Mucosa of gallbladder (tissue), 1 donor: ENCODE measurements at places on chromosomes 6 and 20. TPM values are rescaled to one million over a fixed set of nuclear protein-coding genes. Genes with fewer than 3 reads are reported as not detected.
A peak's percentile ranks its signal among the peaks of the same experiment; 100 is the strongest.

- no peak for DNase-seq
Measured at GRCh38 chr6:96153775-96154174, 138.0 kb downstream of the FUT9 start.

GRCh38 chr6:78713564-78713963 lies 153.8 kb upstream of the IRAK1BP1 start:
- no peak for DNase-seq

GRCh38 chr20:11937230-11937629 lies 19.5 kb downstream of the BTBD3 start:
- no peak for DNase-seq

DNA sequence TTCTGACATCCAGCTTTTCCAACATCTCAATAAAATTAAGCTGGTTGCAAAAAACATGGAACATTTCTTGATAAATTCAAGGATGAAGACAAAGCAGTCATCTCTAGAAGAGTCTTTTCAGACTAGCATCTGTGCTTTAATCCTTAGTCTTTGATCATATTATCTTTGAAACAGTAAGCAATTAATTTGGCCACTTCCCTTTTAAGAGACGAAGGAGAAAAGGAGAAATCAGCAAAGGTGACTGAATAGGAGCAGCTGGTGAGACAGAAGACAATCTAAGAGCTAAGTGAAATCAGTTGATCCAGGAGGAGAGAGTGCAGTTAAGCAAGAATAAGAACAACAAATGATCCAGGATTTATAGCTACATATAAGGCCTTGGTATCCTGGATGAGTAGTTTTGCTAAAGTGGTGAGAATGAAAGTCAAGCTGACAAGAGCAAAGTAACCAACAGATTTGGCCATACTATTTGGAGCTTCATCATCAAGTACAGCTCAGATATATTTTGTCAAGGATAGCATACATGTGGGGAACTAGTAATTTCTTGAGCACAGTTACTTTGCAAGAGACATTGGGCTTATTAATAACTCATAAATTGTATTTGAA lies 215.5 kb downstream of the ADGB start:
- no peak for DNase-seq

DNA sequence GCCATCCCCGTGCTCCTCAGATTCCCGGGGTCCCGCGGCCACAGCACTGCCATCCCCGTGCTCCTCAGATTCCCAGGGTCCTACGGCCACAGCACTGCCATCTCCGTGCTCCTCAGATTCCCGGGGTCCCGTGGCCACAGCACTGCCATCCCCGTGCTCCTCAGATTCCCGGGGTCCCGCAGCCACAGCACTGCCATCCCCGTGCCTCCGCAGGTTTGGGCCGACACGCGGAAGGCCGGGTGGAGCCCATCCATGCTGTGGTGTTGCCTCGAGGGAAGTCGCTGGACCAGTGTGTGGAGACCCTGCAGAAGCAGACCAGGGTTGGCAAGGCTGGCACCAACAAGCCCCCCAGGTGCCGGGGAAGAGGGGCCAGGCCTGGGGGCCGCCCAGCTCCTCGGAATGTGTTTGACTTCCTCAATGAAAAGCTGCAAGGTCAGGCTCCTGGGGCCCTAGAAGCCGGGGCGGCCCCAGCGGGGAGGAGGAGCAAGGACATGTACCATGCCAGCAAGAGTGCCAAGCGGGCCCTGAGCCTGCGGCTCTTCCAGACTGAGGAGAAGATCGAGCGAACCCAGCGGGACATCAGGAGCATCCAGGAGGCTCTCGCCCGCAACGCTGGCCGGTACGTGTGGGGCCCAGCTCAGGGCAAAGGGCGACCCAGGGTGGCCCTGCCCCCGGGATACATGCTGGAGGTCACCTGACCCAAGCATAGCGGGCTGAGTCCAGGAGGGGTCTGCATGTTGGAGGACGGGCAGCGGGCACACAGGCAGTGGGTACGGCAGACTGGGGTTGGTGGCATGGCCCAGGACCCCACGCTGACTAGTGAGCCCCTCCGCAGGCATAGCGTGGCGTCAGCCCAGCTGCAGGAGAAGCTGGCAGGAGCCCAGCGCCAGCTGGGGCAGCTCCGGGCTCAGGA lies 1.3 kb upstream of the LIME1 start:
- DNase-seq, result no peak

DNA sequence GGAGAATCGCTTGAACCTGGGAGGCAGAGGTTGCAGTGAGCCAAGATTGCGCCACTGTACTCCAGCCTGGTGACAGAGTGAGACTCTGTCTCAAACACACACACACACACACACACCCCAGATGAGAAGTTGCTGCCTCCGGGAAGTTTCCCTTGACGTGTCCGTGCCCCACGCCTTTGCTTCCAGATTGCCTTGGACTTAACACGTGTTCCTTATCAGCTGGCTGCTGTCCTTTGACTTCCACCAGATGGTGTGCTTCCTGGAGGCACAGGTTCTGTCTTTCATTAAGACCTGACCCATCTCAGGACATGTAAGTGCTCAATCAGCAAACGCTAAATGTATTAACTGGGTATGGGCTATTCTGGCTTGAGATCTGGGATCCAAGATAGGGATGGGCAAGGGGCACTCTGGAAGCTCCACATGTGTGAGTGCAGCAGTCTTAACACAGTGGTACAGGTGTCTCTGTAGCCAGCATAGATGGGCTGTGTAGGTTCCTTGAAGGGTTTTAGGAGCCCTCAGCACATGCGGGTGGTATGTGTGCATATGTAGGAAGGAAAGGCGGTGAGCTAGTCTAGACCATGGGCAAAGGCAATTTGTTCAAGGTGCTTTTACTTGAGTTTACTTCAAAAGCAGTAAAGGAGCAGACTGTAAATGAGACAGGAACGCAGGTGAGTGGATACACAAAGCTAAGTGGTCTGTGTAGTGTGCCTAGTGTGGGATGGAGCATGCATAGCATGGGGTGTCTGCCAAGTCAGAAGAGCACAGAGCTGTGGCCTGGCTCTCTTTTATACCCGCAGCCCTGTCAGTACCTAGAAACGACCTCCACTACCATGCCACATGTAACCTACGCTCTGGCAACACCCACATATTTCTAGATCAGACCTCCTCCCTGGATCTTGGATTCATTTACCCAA lies 11.6 kb downstream of the PIGT start:
- peak; percentile 74 for DNase-seq

- no peak for DNase-seq
Measured at GRCh38 chr6:7859591-7859990, 51.0 kb downstream of the TXNDC5 start.

DNA sequence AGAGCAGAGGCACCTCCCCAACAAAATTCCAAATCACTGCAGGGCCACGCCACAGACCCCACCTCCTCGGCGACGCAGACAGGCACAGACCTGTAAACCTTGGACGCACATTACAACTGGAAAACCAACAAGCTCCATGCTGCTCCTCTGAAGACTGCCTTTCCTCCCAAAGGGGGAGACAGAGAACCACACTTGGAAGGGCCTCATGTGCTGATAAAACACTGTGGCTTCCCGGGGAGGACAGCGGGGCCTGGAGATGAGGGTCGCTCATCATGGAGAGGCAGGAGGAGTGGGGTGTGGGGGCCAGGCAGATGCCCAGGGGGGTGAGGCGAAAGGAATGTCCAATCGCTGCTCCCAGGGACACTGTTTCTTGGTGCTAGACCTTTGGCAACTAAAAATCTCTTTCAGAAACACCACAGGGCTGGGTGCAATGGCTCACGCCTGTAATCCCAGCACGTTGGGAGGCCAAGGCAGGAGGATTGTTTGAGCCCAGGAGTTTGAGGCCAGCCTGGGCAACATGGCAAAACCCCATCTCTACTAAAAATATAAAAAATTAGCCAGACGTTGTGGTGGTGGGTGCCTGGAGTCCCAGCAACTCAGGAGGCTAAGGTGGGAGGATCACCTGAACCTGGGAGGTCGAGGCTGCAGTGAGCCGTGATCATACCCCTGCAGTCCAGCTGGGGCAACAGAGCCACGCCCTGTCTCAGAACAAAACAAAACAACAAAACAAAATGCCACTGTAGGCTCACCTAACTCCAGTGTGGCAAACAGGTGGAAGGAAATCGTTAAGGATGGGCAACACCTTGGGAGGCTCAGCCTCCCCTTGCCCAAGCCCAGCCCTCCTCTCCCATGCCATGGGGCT lies 53.8 kb downstream of the ABHD12 start:
- DNase-seq, result no peak

GRCh38 chr6:149212892-149213801 lies 104.4 kb upstream of the TAB2 start:
- no peak for DNase-seq

DNA sequence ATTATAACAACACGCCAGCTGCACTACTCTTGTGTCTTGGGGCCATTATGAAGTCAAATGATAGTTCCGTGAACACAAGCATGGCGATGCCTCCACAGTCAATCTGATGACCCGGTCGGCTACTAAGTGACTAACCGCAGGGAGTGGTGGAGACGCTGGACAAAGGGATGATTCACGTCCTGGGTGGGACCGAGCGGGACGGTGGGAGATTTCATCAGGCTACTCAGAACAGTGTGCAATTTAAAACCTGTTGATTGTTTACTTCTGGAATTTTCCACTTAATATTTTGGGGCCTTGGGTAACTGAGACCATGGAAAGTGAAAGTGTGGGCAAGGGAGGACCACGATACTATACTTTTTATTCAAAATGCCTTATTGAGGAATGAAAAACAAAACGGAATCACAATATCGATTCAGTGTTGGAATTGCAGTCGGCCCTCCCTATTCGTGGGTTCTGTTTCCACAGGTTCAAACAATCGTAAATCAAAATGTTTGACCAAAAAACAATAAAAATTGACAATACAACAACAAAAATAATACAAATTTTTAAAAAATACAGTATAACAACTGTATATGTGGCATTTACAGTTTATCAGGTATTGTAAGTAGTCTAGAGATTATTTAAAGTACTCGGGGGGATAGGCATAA lies 66.5 kb downstream of the MYLK4 start:
- DNase-seq, result no peak

DNA sequence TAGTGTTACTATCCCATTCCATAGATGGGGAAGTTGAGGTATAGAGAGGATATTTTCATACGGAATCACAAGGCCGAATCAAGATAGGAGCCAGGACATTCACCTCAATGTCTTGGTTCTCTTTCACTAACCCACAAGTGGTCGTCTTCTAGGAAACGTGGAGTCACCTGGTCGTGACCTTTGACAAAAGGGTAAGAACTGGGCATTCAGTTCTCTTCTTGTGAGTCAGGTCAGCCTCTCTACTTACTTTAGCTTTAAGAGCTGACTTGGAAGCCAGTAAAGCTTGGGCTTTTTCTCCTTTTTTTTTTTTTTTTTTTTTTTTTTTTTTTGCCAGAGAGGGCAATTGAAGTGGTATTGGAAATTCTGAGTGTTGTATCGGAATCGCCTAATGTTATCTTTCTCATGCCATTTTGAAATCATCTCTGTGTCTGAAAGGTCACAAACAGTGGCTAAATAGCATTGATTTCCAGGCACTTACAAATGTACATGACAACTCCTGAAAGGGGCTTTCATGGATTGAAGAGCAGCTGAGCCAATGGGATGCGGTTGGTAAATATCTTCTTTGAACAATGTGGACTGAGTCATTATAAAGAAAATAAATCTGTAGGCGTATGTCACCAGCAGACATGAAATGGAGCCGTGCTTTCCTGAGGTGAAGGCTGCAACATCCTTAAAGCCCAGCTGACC lies 356.9 kb downstream of the KIF16B start:
- no peak for DNase-seq

- DNase-seq, result no peak
Measured at GRCh38 chr6:149334682-149335160, 17.2 kb downstream of the TAB2 start.

GRCh38 chr20:63217706-63218105 lies 1.8 kb upstream of the YTHDF1 start:
- DNase-seq, result no peak

DNA sequence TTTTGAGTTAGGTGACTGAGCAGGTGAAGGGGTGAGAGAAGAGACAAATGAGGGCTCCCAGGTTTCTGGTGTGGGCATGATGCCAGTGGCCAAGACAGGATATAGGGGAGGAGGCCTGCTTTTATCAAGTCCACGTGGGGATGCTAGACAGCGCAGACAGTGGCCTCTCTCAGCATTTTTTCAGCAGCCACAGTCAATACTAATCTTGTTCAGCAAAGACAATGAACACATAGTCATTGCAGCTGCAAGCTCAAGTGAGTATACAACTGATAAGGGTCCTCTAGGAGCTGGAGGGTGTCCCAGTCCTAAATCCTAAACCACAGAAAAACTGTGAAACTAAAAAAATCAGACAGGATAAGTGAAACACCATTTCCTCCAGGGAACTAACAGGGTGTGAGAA lies 48.6 kb downstream of the UQCC1 start:
- no peak for DNase-seq

DNA sequence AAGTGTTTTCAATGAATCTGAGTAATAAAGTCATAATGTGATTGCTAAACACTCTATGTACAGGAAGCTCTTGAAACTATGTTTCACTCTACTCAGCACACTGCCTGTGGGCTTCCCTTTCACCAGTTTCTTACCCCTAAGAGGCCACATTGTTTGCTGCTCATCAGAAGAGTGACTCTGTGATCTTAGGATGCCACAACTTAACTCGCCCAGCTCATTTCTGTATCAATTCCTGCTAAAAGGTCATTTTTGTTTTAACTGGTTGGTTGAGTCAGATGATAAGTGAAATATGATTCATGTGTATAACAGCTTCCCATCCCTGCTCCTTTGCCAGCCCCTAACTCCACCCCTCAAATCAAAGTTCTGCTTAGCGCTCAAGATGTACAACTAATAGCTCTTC lies 9.8 kb upstream of the NDUFAF4 start:
- DNase-seq, result no peak

DNA sequence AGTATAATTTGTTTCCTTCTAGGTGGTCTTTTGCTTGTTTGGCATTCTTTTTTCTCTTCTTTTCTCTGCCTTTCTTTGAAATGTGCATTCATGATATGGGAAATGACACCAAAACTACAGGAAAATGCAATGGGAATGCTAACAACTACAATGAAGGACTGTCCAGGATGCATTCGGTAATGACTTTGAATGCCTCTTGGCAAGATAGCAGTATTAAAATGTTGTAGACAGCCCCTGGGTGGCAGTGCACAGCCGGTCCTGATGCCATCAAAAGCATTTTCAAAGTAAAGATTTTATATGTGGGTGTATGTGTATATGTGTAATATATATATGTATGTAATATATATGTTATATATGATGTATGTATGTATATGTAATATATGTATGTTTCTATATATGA lies 218.8 kb upstream of the MMS22L start:
- no peak for DNase-seq

DNA sequence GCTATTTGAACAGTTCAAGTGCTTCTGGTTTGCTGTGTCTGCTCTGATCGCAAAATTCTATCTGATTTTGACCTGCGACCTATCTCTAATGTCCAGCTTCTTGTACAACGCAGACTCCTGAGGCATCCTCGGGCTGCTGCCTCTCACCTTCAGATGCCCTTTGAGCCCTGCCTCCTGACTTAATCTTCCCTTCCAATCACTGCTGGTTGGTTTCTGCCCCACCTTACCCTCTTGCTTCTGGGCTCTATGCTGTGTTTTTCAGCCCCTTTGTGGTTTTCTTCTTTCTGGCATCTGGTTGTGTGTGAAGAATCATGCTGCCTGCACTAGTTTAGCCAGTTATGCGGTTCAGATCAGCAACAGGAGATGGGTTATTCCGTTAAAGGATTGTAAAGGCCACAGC lies 131.2 kb upstream of the THEMIS start:
- DNase-seq, result no peak

GRCh38 chr6:82878812-82879211 lies 186.8 kb downstream of the UBE3D start:
- no peak for DNase-seq

The IMPG1 gene
- total RNA-seq, result not detected

The CRYBG1 gene
- total RNA-seq, result 18.2 TPM

The IP6K3 gene
- 0.26 TPM for total RNA-seq

The FAM184A gene
- total RNA-seq, result 1.0 TPM

The EMILIN3 gene
- total RNA-seq, result 0.63 TPM

The TREM2 gene
- total RNA-seq, result 26.7 TPM

The ZSCAN16 gene
- 5.8 TPM for total RNA-seq

The MMP24 gene
- 1.6 TPM for total RNA-seq

The SPTLC3 gene
- total RNA-seq, result 26.7 TPM

The OPN5 gene
- total RNA-seq, result not detected
